ENCODE measurements at places on chromosomes 2 and 18.
A peak's percentile ranks its signal among the peaks of the same experiment; 100 is the strongest.

DNA sequence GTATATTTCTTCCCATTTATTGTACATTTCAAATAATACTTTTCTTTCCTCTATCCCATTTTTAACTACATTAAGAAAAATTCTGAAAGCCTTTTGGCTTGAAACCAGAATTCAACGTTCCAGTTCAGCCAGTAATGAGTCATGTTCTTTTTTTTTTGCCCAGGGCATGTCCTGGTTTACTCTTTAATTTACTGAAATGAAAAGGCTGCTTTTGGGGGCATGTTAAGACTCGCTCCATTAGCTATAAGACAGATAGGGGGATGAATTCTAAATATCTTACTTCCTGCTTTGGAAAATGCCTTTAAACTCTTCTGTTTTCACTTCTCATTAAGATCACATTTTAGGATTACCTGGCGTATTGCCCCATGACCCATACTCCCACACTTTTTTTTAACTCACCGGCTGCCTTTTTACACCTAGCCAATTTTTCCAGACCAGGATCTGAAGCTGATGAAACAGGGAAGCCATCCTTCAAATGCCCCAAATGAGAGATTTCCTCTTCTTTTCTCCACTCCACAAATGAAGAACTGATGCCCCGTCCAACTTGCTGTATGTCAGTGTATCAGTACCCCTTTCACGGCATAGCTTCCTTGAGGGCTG lies 585 bp downstream of the ABCA12 start:
- DNase-seq = no peak

- no peak for DNase-seq
Observed at GRCh38 chr2:226020176-226020575, 620.7 kb downstream of the NYAP2 start.

DNA sequence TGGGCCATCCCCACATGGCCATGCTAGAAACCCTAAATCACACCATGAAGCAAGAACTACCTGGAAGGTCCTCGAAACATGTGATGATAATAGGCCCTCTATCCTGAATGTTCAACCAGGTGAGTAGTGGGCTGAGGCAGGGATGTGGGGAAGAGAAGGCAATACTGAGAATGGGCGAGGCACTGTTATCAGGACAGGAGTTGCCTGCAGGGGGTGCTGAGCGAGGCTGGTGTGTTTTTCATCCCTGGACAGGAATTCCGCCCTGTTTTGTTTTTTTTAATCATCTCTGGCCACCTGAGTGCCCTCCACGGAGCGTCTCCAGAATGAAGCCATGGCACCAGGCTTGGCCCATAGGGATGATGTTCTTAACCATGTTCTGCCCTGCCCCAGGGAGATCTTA lies 103.0 kb upstream of the SOX11 start:
- DNase-seq = no peak

- DNase-seq = no peak
Observed at GRCh38 chr18:5840547-5840946, 54.8 kb downstream of the TMEM200C start.

DNA sequence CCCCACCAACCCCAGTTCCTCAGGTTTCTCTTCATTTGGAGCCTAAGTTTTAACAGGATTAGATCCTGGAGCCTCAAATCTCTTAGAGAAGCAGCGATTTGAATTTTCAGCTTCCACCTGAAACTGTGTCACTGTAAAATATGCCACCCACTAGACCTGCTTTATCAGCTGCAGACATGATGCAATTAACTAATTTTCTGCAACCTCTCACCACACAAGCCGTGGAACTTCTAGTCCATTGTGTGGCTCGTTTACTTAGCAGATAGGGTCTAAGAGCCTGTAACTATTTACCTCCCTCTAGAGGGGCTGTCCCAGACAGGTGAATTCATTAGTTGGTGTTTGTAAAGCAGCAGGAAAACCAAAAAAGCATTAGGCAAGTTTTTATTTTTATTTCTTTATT lies 31.6 kb upstream of the FZD5 start:
- DNase-seq = no peak

DNA sequence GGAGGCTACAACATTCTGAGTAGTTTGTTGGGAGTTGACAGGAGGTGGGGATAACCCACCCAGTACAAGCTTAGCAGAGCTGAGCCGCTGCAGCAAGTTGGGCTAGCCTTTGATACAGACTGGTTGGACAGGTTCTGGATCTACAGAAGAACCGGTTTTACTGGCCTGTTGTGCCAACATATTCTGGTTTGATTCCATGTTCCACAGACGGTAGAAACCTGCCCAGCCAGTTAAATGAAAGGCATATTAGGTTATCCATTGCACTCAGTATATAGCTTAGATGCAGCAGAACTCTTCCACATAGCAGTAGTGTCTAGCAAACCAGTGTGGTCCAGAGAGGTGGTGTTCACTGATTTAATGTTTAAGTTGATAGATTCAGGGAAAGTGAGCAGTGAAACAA lies 19.3 kb upstream of the RBBP8 start:
- no peak for DNase-seq

- DNase-seq = no peak
Observed at GRCh38 chr2:26957534-26957933, 12.9 kb upstream of the MAPRE3 start.

DNA sequence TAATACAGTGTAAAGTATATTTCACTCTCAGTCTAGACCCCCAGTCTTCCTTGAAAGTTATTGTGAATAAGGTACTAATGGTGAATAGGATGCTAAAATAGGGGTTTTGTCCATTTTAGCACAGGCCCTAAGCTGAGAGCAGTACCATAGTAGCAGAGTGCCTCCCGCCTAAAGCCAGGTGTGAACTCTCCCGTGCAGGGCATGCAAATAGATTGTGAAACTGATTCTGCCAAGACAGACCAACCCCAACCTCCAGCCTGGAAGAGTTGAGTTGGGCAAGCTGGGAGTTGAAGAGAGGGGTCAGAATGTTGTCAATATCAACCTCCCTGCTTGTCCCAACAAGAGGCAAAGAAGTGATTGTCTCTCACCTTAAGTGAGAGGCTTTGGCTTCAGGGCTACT lies 97.4 kb upstream of the CYRIA start:
- no peak for DNase-seq

GRCh38 chr18:32577561-32577960 lies 106.9 kb upstream of the GAREM1 start:
- no peak for DNase-seq

DNA sequence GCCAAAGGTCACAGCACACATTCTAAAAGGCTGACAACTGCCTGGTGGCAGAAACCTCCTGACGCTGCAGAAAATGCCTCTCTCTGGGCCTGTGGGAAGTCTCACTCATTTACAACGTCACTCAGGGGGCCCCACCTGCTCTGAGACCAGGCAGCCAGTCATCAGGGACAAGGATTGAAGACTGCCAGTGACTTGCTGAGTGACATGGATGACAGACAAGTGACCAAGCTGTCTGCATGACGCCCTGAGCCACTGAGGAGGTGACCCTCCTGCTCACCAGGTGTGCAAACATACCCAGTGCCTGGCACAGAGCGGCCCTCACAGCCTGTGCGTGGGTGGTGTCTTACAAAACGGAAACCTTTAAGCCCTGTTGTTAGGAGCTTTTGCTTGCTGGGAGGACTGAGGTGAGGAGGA lies 392.4 kb downstream of the TNS1 start:
- peak; percentile 48 for DNase-seq

Measured in activated CD4-positive, alpha-beta T cell treated with anti-CD3 and anti-CD28 coated beads for 24 hours (primary cell).